ENCODE measurements at places on chromosomes 7 and 10.

- no peak for DNase-seq
These were observed 537.8 kb upstream of the AUTS2 start for GRCh38 chr7:69060516-69060915.

DNA sequence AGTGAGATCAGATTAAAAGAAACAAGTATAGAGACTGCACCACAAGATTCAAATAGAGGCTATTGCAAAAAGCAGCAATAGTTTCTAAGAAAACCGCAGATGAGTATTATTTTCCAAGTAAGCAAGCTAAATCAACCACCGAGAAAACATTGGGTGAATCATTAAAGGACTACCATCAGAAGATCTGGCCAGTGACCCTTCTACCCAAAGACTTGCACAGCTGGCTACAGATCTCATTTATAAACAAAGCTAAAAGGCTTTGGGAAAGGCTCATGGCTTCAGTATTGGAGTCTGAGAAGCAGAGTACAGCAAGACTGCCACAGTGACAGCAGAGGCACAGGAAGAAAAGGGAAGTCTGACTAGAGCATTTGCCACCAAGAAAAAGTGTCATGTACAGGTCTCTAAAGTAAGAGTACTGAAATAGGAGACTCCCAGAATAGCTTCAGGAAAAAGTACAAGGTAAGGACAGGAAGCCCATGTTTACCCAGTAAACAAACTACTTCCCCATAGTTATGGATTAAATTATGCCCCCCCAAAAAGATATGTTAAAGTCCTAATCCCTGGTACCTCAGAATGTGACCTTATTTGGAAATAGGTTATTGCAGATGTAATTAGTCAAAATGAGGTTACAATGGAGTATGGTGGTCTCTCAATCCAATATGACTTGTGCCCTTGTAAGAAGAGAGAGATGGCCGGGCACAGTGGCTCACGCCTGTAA is 19.0 kb downstream of the STEAP1 start:
- no peak for DNase-seq

DNA sequence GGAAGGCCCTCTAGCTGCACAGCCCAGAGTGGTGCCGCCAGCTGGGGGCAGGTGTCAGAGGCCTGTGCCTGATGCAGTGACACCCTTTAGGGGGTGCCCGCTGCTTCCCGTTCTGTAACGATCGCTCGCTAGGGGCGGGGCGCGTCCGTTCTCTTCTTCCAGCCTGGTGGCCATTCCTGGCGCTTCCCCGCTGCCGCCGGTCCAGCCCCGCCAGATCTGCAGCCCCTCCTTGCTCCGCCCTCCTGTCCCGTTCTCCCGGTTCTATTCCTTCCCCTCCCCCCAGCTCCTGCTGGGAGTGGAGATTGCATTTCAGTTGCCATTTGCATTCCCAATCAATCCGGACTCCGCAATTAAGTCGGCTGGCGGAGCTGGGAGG is 39.2 kb downstream of the AGAP3 start:
- DNase-seq: no peak

GRCh38 chr7:69967689-69968450 is 369.6 kb downstream of the AUTS2 start:
- DNase-seq: no peak

- no peak for DNase-seq
These were observed 434.2 kb downstream of the PARD3 start for GRCh38 chr10:34380856-34381255.

DNA sequence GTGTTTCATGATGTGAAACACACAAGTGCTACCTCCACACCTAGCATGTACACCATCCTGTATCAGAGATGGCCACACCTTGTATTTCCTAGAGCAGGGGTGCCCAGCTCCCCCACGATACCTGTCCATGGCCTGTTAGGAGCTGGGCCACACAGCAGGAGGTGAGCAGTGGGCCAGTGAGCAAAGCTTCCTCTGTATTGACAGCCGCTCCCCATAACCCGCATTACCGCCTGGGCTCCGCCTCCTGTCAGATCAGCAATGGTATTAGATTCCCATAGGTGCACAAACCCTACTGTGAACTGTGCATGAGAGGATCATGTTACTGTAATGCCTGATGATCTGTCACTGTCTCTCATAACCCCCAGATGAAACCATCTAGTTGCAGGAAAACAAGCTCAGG is 145.6 kb upstream of the RNF32 start:
- DNase-seq: no peak

- DNase-seq: peak; percentile 69
These were observed 52.6 kb downstream of the TRRAP start for GRCh38 chr7:98930921-98931320.

- DNase-seq: no peak
These were observed 10.0 kb downstream of the WNT2 start for GRCh38 chr7:117312593-117313580.

DNA sequence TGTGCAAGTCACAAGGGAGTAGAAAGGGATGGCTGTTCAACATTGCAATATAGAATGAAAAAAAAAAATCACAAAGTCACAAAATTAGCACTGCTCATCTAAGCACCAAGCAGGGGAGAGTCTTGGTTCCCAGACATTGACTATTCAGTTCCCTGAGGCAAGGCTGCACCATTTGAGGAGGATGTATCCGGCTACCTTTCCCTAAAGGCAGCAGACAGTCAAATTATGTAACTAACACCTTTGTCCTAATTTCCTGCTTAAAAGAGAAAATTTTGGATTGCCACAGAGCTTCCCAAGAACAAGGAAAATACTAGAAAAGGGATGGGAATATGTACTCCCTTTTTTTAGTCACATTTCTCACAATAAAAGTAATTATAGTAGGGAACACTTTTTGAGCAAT is 148.1 kb downstream of the PCLO start:
- DNase-seq: no peak

GRCh38 chr7:98998821-98999725 is 120.7 kb downstream of the TRRAP start:
- DNase-seq: no peak

DNA sequence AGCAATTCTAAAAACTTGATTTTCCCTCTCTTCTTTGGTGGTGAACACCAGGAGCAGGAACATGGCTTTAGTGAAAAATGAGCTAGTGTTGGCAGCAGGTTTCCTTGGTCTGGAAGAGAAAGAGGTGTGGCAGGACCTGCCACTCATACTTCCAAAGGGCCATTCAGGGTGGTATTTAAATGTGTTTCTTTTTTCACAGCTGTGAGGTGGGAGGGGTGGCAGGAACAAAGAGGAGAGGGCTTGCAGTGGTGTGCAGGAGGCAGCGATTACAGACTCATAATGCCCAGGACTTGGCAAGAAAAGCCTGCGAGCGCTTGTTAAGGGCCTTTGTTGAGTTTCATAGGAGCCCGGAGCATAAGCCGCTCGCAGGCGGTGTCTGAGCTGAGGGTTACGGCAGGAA is 36.8 kb downstream of the WIPF3 start:
- DNase-seq: no peak

DNA sequence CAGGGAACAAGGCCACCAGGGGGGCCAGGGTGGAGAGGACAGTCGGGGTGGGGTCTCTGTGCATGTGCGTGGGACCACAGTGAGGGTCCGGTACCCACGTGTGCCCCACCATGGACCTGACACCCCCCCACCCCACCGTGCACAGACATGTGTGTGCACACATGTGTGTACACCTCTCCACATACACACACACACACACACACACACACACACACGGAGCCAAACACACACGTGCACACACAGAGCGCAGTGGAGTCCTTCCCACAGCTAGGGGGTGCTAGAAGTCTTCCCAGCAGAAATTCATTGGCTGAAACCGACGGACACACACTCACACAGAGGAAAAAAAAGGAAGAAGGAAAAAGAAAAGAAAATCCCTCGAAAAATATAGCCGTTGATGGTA is 42.8 kb upstream of the GNA12 start:
- DNase-seq: peak; percentile 74

DNA sequence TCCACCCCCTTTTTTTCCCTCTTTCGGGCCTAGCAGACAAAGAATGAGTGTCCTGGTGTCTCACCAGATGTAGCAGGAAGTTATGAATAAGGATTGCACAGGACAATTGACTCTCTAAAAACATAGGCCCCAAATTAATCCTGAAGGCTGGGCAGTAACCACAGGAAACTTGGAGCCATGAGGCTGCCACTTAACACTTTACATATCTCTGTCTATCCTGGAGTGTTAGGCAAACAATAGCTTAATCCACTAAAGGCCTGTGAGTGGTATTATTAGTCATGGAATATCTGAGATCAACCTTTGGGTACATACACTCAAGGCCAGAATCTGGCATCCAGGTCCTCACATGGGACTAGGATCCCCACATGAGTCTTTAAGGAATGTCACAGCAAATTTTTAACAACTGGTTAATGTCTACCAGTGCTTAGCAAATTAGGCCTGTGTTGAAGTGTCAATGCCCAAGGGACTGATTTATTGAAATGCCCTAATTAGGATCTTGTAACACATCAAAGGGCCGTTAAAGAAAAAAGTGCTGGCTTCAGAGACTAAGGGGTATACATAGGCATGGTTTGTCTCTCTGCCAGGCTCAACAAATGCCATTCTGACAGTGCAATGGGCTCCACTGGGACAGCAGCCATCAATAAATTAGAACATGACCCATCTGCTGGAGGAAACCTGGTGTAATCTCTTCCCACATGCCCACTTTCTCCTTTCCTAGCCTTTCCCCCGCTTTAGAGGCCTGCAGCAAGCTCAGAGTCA is 196.7 kb upstream of the TBX20 start:
- DNase-seq: no peak

DNA sequence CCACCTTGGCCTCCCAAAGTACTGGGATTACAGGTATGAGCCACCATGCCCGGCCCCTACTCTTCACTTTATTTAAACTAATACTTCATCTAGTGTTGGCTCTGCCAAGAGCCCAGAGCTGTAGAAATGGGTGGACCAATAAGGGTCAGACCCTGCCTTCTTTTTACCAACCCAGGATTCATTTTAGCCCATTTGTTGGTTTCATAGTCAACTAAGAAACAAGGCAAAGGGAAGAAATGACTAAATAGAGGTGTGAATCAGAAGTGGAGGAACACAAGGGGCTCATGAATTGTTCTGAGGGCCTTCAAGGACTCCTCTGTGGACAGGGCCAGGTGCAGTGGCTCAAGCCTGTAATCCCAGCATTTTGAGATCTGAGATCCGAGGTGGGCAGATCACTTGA is 1.1 kb downstream of the ANKRD2 start:
- no peak for DNase-seq

- DNase-seq: no peak
These were observed 305.1 kb upstream of the CSTF2T start for GRCh38 chr10:52004342-52004949.

DNA sequence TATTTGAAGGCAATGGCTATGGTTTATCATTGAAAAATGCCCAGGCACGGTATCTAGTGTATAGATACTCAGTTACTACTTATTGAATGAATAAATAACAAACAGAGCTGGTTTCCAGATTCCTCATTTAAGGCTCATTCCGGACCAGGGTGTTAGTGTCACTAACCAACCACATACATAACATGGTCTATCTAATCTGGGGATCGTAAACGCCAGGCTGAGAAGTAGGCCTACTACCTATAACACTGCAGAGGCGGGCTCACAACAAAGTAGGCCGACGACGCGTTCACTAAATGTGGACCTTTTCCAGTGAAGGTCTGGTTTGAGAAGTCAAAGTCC is 423 bp downstream of the LSM5 start:
- DNase-seq: no peak

DNA sequence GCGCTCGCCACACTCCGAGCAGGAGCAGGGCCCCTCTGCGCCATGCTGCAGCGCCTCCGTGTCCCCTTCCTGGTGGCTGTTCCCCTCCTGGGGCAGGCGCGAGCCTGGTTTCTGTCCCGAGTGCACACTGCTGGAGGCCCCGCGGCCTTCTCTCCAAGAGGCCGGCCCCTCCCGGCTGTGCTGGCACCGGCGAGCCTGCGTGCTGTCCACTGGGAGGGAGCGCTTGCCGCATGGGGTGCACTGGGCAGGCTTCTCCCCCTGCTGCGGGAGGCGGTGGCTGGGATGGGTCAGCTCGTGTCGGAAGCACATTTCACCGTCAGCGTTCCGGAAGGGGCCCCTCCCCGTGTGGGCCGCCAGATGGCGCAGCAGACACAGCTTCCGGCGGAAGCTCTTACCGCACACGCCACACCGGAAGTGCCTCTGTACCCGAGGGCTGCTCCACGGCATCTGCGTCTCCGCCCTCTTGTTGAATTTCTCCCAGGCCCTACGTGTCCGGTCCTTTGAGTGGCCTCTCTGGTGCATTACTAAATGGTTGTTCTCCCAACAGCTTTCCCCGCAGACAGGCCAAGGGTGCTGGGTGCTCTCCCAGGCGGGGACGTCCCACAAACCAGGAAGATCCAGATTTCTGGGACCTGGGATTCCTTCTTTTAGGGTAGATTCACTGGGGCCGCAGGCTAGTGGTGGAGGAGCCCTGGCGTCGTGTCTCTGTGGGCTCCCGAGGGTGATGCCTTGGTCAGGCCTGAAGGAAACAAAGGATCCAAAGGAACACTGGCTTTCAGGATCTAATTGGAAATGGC is 18.7 kb downstream of the ZNF786 start:
- peak; percentile 64 for DNase-seq

- no peak for DNase-seq
These were observed 6.0 kb upstream of the HIPK2 start for GRCh38 chr7:139783647-139784385.

- DNase-seq: no peak
These were observed 86.1 kb downstream of the FAM107B start for GRCh38 chr10:14688606-14689005.

DNA sequence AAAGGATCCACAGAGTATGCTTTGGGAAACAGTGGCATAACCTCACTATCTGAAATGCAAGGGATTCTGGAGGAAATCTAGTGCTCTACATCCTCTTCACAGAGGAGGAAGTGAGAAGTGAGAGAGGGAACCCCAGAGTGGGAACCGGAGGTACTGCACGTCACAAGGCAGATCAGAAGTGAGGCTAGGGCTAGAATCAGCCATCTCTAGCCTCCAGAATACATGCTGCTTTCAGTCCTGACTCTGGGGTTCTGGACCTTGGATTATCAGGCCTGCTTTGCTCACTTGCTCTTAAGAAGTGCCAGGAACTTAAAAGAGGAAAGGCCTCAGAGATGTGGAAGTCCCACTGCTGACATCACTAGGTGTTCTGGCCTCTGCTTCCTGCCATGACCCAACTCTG is 25.7 kb downstream of the ZNF503 start:
- peak; percentile 49 for DNase-seq

All from CD4-positive, alpha-beta T cell treated with Interleukin-1 beta for 1 hour (primary cell).